Activated T-helper 1 cell treated with anti-CD3 and anti-CD28 coated beads, Interleukin-12 subunit alpha, Interleukin-12 subunit beta, Interleukin-2, Interleukin-4 antibody, amounts not matched to agents 30 ng/mL and 10 ng/mL and 1 ng/mL, durations not matched to agents 14 hours and 24 hours and 36 hours (primary cell): ENCODE measurements at places on chromosomes 7 and 10. TPM values are rescaled to one million over a fixed set of nuclear protein-coding genes. Genes with fewer than 3 reads are reported as not detected.

GRCh38 chr7:1564603-1565022 lies 5.2 kb downstream of the PSMG3 start:
- no peak overlapping the region for H3K4me3 ChIP-seq
- H3K27ac ChIP-seq = no peak overlapping the region
- H3K36me3 ChIP-seq = peaks cover 19% of the 10 kb centered on the region
- H3K4me1 ChIP-seq = peaks cover 12% of the 10 kb centered on the region

- no peaks in the 10 kb centered on the region for H3K36me3 ChIP-seq
- H3K4me3 ChIP-seq = no peak overlapping the region
- H3K27me3 ChIP-seq = peaks cover 9% of the 10 kb centered on the region
Observed at GRCh38 chr7:159227433-159227832, 82.8 kb upstream of the VIPR2 start.

- H3K36me3 ChIP-seq = no peaks in the 10 kb centered on the region
- no peak for DNase-seq
- H3K27ac ChIP-seq = no peak overlapping the region
- H3K4me1 ChIP-seq = no peaks in the 10 kb centered on the region
- H3K27me3 ChIP-seq = no peaks in the 10 kb centered on the region
Observed at GRCh38 chr7:146670532-146670931, 553.9 kb downstream of the CNTNAP2 start.

DNA sequence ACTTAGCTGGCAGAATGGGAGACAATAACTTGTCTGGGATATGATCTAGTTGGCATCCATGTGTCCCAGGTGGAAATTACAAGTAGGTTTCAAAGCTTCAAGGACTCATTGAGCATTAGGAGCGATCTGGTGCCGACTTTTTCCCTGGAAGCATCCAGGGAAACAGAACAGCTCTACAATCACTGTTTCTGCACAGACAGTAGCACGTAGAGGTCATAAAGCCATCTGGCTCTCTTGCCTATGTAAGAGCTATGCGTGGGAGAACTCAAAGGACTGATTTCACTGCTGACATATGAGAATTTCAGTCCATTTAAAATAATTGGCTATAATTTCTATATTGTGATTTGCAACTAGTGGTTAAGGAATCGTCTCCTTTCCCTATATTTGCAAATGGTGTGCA lies 791.7 kb downstream of the REEP3 start:
- no peak overlapping the region for H3K27ac ChIP-seq
- DNase-seq = no peak
- H3K36me3 ChIP-seq = no peaks in the 10 kb centered on the region
- H3K4me3 ChIP-seq = no peak overlapping the region

The IL15RA gene
- 23.4 and 24.4 TPM in 2 replicates for total RNA-seq

DNA sequence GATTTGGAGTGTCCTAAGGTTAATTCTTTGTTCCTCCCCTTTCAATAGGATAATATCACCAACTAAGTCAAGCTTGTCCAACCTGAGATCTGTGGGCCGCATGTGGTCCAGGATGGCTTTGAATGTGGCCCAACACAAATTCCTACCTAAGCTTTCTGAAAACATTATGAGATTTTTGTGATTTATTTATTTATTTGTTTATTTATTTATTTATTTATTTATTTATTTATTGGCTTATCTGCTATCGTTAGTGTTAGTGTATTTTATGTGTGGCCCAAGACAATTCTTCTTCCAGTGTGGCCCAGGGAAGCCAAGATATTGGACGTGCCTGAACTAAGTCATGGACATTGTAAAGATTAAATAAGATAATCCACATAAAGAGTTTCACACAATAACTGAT lies 446.0 kb downstream of the PARD3 start:
- no peak overlapping the region for H3K4me3 ChIP-seq
- H3K27me3 ChIP-seq = no peaks in the 10 kb centered on the region
- H3K36me3 ChIP-seq = no peaks in the 10 kb centered on the region
- H3K4me1 ChIP-seq = peaks cover 4% of the 10 kb centered on the region
- DNase-seq = no peak
- no peak overlapping the region for H3K27ac ChIP-seq

DNA sequence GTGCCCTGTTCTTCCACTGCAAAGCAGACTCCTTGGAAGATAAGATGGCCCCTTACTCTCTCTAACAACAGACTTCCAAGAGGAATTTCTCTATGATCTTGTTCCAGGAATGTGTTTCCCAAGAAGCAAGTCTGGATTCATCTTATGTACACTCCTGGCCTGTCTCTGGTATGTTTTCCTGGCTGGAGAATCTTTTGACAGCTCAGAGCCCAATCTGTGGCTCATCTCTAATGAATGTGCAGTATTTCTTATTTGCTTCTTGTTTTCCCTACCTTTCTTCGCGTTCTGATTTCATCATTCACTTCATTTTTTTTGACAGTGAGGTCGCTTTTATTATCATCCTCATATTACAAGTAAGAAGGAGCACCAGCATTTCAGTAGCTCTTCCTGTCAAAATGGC lies 53.0 kb upstream of the PITRM1 start:
- peaks cover 18% of the 10 kb centered on the region for H3K4me1 ChIP-seq
- no peak for DNase-seq
- peaks cover 2% of the 10 kb centered on the region for H3K36me3 ChIP-seq
- H3K27me3 ChIP-seq = peaks cover 14% of the 10 kb centered on the region
